ENCODE measurements at places on chromosomes 6 and 20. TPM values are rescaled to one million over a fixed set of nuclear protein-coding genes. Genes with fewer than 3 reads are reported as not detected.

The DUSP15 gene
- 2.6 TPM for polyA plus RNA-seq

- DNase-seq, result no peak
Observed at GRCh38 chr6:126888727-126889725, 229.4 kb upstream of the RSPO3 start.

DNA sequence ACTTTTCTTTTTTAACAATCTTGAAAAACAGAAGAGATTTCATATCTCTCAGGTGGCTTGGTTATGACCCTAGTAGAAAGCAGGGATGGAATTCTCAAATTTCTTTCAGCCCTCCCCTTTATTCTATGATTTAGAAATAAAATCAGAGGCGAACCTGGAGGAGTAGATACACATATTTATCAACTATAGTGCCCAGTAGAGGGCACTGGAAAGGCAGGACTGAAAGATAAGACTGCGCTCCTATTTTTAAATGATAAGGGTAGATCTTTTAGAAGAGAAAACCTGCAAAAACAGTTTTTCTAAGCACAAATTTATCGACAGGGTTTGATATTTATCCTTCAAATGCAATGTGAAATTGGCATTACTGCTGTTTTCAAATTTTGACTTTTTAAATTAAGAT, 1296.6 kb downstream of the EPHA7 start:
- DNase-seq, result no peak

DNA sequence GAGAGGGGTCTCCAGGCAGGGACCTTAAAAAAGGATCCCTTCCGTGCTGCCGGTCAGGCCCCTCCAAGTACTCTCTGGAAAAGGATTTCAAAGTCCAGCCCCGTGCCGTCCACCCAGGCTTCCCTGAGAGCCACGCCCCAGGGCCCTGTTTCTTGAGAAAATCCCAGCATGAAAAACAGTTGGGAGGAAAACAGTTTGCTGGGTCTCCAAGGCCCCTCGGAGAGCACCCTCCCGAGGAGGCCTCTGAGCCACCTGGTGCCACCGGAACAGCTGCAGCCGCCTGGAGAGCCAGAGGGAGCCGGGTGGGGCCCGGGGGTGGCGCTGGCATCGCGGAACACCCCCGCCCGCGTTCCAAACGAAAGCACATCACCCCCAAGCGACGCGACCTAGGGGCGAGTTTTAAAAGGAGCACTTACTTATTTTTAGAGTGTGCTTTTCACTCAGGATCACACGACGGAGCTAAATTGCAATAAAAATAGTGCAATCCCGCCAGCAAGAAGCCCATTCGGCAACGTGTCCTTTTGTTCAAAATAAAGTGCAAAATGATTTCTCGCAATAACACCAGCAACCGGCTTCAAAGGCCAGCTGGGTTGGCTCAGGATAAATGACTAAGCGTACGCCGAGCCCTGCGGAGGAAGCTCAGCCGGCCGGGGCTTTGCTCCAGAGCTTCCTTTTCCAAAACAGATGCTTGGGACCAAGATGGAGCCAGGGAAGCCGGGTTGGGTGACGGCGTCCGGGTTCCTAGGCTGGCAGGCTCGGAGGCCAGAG, 64.2 kb downstream of the YTHDF1 start:
- peak; percentile 70 for DNase-seq

GRCh38 chr6:88013554-88013953, 34.1 kb upstream of the SPACA1 start:
- no peak for DNase-seq
